DND-41 (cell line): ENCODE measurements at places on chromosomes 2 and 18.

DNA sequence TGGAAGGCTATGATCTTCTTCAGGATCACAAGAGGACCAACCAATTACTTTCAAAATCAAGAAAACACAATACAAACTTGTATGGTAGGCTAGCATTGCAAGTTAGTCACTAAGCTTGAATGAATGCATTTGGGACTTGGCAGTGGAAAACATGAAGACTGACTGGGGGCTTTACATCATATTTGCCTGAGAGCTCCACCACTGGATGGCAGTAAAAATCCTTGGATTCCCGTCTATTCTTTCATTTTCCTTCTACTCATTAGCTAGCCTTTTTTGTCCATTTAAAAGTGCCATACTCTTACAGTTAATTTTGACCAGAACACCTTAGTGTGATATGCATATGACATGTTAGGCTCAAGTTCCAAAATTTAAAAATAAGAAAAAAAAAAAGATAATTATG is 63.5 kb upstream of the RASGRP3 start:
- no peak overlapping the region for H3K27ac ChIP-seq
- no peak for DNase-seq
- no peak overlapping the region for H3K4me3 ChIP-seq
- H3K4me1 ChIP-seq: no peaks in the 10 kb centered on the region

- no peak overlapping the region for H3K4me3 ChIP-seq
- H3K27ac ChIP-seq: no peak overlapping the region
- no peaks in the 10 kb centered on the region for H3K36me3 ChIP-seq
- no peak for DNase-seq
- no peaks in the 10 kb centered on the region for H3K27me3 ChIP-seq
Measured at GRCh38 chr2:37781028-37781427, 109.6 kb upstream of the CDC42EP3 start.

GRCh38 chr2:176844461-176844860 is 368.1 kb upstream of the HNRNPA3 start:
- no peak for DNase-seq
- no peak overlapping the region for H3K4me3 ChIP-seq
- H3K36me3 ChIP-seq: no peaks in the 10 kb centered on the region
- H3K4me1 ChIP-seq: no peaks in the 10 kb centered on the region

GRCh38 chr2:11753886-11754699 is 7.7 kb downstream of the LPIN1 start:
- H3K4me3 ChIP-seq: no peak overlapping the region
- no peaks in the 10 kb centered on the region for H3K27me3 ChIP-seq
- peaks cover 22% of the 10 kb centered on the region for H3K4me1 ChIP-seq
- DNase-seq: peak; percentile 32
- H3K27ac ChIP-seq: no peak overlapping the region
- H3K36me3 ChIP-seq: no peaks in the 10 kb centered on the region

- no peak for DNase-seq
- H3K4me3 ChIP-seq: no peak overlapping the region
- H3K27ac ChIP-seq: no peak overlapping the region
- no peaks in the 10 kb centered on the region for H3K27me3 ChIP-seq
- no peaks in the 10 kb centered on the region for H3K36me3 ChIP-seq
Measured at GRCh38 chr2:205003288-205003687, 458.0 kb downstream of the PARD3B start.

- no peak for DNase-seq
- no peaks in the 10 kb centered on the region for H3K27me3 ChIP-seq
- H3K36me3 ChIP-seq: no peaks in the 10 kb centered on the region
- no peaks in the 10 kb centered on the region for H3K4me1 ChIP-seq
- no peak overlapping the region for H3K27ac ChIP-seq
Measured at GRCh38 chr2:220441404-220441803, 814.0 kb downstream of the SLC4A3 start.

DNA sequence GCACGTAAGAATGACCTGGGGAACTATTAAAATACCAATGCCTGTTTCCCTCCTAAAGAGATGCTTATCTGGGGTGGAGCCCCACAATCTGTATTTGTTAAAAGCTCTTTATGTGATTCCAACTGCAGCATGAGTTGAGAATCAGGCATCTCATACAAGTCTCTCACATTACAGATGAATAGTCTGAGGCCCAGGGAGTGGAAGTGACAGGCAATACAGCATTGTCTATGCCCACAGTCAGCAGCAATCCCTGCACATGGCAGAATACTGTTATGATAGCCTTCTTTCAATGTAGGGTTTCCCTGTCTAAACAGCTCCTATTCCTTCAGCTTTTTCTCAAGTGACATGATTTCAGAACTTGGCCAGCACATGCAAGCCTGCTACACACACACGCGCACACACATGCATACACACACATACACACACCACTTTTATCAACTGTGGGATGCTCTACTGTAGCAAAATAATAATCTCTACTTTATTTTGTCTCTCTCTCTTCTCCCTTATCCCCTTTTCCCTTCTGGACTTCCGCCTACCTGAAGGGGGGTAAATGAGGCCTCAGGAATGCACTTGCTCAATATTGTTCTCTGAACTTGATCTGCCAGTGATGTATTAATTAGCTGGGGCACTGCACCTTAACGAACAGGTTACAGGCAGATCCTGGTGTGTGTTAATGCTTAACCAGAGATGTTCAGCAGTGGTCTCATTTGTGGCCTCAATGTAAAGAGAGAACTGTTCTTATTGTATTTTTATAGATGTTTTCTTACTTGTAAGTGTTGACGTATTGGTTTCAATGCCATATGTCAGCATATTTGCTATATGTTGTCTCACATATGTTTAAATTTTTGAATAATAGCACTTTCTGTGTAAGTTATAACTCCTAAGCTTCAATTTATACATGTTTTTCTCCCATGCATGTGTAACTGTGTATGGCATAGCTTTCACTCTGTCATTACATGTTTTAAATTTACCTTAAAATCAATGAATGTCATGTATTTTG is 116.0 kb downstream of the SETBP1 start:
- no peaks in the 10 kb centered on the region for H3K27me3 ChIP-seq
- H3K36me3 ChIP-seq: no peaks in the 10 kb centered on the region
- no peak overlapping the region for H3K4me3 ChIP-seq
